Type B pancreatic cell (in vitro differentiated cells): ENCODE measurements at places on chromosomes 16 and 17. TPM values are rescaled to one million over a fixed set of nuclear protein-coding genes. Genes with fewer than 3 reads are reported as not detected.
A peak's percentile ranks its signal among the peaks of the same experiment; 100 is the strongest.

CDH15 gene
- 5.0 TPM in 1 of 2 replicates, not detected in the other for total RNA-seq

TERB1 gene
- 0.41 TPM in 1 of 2 replicates, not detected in the other for total RNA-seq

DNA sequence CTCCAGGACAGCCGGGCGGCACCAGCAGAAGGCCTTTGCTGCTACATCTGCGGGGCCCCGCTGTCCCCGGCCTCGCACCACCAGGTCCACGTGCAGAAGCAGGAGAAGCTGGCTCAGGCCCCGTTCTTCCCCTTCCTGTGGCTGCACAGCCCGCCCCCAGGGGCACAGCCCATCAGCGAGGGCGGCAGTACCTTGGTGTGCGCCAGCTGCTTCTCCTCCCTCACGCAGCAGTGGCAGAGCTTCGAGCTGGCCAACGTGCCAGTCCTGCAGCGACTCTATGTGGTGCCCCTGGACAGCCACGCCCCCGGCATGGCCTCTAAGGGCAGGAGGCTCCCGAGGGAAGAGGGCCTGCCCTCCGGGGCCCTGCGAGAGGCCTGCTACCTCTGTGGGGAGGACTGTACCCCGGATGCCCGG is 58.3 kb upstream of the CIBAR2 start:
- DNase-seq = no peak

DNA sequence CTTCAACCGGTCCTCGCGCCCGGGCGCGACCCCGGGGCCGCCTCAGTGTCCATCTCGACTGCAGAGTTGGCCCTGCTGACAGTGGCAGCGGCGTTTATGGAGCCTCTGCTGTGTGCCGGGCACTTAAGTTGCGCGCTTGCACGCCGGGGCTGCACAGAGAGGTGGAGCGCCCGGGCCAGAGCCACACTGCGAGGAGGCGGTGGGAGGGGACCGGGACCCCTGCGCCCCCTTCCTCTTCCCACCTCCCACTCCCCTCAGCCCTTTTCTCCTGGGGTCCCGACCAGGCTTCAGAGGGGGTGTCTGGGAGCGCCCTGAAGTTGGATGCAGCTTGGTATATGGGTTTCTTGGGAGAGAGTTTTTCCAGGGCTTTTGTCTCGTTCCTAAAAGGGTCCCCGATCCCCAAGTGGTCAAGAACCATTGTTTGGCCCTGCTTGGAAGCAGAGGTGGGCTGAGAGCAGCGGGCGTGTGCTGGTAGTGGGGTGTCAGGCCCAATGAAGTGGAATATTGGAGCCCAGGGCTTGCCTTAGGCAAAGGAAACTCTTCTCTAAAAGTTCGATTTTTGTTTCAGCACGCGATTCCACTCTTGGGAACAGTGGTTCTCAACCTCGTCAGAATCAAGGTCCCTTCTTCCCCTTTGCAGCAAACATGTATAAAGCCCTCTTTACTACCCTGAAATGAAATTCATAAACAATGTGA is 605 bp downstream of the MRTFB start:
- DNase-seq = no peak

GRCh38 chr17:36932694-36933511 is 4.4 kb upstream of the LHX1 start:
- DNase-seq = no peak

DNA sequence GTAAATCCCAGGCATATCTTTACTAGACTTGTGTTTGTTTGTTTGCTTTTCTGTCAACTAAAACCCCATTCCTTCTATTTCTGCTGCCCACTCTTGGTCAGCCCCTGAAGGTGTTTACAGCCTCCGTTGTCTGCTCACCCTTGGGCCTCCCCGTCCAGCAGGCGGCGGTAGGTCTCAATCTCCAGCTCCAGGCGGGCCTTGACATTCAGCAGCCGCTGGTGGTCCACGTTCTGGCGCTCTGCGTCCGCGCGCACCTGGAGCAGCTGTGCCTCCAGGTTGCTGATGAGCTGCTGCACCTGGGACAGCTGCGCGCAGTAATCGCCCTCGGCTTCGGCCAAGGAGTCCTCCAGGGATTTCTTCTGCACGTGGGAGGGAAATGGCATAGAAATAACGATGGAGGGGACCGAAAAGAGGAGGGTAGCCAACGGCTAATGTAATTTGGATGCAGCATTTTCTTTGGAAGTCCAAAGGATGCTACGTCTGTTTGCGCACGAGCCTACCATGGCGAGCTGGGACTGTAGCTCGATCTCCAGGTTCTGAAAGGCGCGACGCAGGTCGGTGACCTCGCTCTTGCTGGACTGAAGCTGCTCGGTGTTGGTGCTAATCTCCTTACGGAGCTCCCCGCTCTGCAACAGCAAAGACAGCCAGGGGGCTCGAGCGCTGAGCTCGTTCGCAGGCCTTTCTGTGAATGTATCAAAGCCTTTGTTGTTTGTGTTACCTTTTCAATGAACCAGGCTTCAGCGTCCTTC is 3.9 kb downstream of the KRT12 start:
- no peak for DNase-seq

GRCh38 chr16:68257906-68258800 is 6.2 kb upstream of the SLC7A6 start:
- DNase-seq = no peak

GRCh38 chr17:45869676-45870341 is 24.5 kb upstream of the MAPT start:
- no peak for DNase-seq

DNA sequence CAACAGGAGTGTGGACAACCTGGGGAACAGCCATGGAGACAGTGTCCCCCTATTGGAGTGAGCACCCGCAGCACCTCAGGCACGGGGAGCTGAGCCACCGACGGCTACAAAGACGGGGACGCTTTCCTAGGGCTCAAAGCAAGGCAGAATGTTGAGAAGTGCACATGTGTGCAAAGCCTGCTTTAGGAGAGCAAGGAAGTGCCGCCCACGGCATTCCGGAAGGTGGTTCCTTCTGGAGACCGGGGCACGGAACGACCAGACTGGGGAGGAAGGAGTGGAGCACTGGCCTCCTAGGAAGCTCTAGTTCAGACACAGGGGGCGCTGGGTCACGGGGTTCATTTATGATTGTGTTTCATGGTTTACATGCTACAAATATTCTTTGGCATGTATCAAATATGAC is 52.2 kb downstream of the TBC1D16 start:
- DNase-seq = no peak

GRCh38 chr16:87976665-87977064 is 25.4 kb downstream of the BANP start:
- no peak for DNase-seq

DNA sequence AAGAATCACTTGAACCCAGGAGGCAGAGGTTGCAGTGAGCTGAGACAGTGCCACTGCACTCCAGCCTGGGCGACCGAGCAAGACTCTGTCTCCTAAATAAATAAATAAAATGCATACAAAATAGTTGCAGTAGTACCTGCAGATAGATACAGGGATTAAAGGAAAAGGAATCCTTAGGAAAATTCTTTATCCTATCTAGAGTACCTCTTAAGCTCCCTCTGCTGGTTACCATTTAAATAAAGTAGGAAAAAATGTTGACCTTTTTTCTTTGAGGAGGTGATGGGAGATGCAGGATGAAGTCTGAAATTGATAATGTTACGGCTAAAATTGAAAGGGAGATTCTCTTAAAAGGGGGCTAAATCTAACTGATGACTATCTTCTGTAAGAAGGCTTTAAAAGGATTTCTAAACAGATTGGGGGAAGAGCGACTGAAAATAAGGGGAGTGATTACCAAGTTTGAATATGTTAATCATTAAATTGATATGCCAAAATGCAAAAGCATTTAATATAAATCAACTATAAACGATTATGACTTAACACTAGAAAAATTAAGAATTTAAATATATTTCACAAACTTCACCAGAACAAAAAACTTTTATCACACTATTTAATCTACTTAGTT is 29.4 kb downstream of the C16orf87 start:
- DNase-seq = no peak

DNA sequence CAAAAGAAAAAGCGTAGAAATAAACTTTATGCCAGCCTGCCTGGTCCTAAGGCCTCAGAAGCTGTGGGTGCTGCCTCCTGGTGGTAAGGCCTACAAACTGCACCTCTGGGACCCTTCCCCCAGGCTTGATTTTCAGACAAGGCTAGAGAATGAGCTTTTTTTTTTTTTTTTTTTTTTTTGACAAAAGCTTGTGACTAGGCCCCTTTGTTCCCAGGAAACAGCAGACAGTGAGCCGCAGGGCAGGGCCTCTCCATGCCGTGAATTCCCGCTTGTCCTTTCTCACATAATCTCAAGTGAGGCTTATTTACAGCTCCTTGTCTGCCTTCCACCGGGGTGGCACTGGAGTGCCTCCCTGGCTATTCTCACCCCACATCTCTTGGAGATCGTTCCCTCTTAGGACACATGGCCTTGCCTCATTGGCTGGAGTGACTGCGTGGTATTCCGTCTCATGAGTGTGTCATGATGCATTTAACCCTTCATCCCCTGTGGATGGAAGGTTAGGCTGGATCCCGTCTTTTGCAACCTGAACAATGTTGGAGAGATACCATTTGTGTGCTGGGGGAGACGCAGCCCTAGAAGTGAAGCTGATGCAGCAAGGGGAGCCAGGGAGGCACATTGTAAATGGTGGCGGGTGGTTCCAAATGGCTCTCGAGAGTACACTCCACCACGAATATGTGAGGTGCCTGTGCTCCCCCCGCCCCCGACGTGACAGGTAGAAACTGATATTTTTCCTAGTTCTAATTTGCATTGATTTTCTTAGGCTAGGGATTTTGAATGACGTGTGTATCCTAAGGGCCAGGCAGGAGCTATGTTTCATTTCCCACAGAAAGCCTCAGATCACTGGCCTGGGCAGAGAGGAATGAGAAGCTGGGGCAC is 49.6 kb downstream of the USP22 start:
- peak; percentile 84 for DNase-seq

DNA sequence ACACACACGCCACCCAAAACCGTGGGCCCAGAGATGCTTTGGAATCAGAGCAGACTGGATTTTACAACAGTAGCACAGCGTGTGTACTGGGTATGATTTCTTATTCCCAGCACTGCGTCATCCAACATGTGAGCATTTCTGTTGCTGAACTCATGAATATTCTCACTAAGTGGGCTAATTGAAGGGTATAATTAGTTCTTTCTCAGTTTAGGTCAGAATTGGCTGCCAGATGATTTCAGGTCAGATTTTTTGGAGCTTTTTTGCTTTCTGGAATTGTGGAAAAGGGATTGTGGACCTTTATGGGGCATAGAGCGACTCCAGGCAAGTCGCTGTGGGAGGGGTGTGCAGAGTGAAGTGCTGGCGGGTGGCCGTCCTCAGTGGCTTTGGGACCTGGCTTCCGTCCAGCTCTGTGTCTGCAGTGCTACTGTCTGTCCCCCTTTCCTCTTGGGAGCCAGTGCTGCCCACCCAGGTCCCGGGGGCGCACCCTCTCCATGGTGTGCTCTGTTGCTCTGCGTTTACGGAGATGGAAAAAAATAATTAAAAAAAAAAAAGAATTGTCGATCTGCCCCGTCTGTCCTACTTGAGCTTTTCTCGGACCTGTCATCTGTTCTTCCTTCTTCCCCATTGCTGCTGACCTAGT is 25.0 kb downstream of the FOXK2 start:
- DNase-seq = no peak
